EH (cell line): ENCODE measurements at places on chromosomes 5 and 9.

DNA sequence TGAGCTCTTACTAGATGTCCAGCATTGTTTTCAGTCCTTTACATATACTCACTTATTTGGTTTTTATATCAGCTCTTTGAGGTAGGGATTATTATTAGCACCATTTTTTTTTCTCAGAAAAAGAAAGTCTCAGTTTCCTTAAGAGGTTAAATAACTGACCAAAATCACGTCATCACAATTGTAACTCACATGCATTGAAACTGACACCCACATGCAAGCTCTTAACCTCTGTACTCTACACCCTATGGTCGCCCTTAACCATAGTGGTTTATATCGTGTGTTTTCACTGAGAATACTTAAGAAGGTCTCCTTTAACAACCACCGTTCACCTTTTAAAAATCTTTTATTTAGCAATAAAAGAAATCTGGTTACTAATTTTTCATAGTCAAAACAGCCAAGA is 61.0 kb downstream of the PRDM6 start:
- no peak for DNase-seq

- DNase-seq = peak; percentile 35
Observed at GRCh38 chr9:7402334-7403027, 397.1 kb downstream of the DMAC1 start.

GRCh38 chr9:107358986-107359385 is 75.9 kb downstream of the RAD23B start:
- DNase-seq = no peak

DNA sequence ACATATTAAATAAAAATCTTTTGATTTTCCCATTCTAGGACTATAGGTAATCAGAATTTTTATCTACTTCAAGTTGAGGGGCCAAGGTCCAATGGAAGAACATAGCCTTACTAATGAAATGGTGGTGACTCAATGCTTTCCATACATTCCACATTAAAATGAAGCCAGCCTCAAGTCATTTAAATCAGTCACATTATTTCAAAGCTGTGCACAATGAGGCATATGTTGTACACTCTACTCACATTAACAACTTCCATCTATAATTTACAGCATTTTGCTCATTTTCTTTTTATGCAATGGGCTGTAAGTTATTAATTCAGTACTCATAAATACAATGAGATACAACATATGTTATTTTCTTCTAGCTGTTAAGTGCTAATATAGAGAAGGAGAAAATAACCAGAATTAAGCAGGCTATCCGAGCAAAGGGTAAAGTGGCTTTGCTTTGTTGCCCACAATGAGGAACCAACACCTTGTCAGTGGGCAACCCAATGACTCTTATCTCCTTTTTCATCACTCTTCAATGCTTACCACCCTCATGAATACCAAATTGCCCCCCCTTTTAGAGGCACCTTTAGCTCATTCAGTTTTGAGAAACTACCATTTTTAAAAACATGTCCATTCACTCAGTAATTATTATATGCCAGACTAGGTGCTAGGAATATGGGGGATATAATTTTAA is 52.4 kb downstream of the TTLL11 start:
- peak; percentile 26 for DNase-seq

DNA sequence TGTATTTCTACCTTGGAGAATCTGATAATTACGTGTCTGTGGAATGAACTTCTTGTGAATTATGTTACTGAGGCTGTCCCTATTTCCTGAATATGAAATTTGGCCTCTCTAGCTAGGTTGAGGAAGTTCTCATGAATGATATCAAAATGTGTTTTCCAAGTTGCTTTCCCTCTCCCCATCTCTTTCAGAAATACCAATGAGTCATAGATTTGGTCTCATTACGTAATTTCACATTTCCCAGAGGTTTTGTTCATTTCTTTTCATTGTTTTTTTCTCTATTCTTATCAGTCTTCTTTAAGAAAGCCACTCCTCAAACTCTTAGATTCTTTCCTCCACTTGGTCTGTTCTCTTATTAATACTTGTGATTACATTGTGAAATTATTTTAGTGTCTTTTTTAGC is 923.8 kb upstream of the CDH9 start:
- DNase-seq = no peak

- DNase-seq = peak; percentile 94
Observed at GRCh38 chr5:169742771-169743296, 105.8 kb downstream of the DOCK2 start.

- DNase-seq = peak; percentile 93
Observed at GRCh38 chr5:15621094-15621493, 121.1 kb downstream of the FBXL7 start.

GRCh38 chr5:136028782-136029742 is at the start of gene TGFBI:
Gene TGFBI (plus strand): TSS chr5:136028988. CDS start chr5:136029056, 68 bp downstream.
- DNase-seq = peak; percentile 72

DNA sequence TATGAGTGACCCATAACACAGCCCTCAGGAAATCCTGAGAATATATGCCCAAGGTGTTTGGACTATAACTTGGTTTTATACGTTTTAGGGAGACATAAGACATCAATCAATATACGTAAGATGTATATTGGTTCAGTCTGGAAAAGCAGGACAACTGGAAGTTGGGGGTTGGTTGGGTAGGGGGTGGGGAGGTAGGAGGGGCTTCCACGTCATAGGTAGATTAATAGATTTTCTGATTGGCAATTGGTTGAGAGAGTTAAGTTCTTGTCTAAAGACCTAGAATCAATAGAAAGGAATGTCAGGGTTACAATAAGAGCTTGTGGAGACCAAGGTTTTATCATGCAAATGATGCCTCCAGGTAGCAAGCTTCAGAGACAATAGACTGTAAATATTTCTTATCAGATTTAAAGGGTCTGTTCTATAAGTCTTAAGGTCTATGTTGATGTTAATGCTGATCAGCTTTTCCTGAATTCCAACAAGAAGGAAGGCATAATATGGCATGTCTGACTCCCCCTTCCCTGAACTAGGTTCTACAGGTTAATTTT is 2267.7 kb upstream of the ACO1 start:
- DNase-seq = no peak

DNA sequence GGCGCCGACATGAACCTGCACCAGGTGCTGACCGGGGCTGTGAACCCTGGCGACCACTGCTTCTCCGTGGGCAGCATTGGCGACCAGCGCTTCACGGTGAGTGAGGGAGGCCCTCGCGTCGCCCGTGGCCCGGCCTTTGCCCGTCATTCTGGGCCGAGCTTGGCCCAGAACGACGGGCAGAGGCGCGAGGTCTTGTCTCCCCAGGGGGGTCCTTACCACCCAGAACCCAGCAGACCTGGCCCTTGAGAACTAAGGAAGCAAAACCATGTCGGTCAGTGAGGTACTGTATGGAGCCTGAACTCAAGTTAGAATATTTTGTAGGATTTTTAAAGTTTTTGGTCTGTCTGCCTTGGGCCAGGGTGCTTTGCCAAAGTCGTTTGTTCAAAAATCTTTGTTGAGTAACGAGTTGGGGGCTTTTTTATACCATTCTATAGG is 691 bp downstream of the DMXL1 start:
- no peak for DNase-seq

DNA sequence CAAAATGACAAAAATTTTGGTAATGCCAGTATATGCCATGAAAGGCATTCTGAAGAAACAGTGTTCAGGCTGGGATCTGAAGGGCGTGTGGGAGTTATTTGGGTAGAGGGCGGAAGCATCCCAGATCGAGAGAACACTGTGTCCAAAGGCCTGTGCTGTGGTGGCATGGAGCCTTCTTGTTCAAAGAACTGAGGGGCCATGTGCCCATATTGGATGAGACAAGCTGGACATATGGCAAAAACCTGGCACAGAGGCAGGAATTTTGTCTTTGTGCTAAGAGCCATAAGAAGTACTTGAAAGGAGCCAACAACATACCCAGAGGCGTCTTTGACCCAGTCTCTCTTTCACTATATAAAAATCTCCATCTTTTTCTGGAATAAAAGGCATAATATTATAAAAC is 128.0 kb downstream of the SYK start:
- DNase-seq = no peak

GRCh38 chr9:78462611-78463010 is 165.7 kb downstream of the PSAT1 start:
- DNase-seq = peak; percentile 72

DNA sequence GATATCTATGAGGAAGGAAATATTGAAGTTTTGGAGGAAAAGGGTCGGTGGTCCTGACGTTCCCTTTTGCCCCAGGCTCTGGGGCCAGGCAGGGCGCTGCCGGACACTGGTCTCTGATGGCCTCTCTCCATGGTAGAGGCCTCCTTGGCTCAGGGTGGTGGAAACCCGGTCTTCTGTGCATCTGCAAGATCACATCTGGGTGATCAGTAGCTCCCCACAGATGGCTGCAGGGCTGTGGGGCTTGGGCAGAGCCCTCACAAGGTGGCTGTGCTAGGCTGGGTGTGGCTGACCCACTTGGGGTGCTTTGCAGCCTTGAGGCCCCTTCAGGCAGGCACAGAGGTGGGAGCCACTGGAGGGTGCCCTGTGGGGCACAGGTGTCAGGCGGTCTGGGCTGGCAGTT is 53.9 kb upstream of the RNU6ATAC start:
- no peak for DNase-seq

- no peak for DNase-seq
Observed at GRCh38 chr5:151320481-151320880, 16.9 kb upstream of the SLC36A3 start.

- DNase-seq = peak; percentile 37
Observed at GRCh38 chr9:35673132-35674024, at the start of gene CA9. Gene CA9 (plus strand): TSS chr9:35673928. CDS start chr9:35673960, 32 bp downstream.
